ENCODE measurements at places on chromosomes 12 and 14.

DNA sequence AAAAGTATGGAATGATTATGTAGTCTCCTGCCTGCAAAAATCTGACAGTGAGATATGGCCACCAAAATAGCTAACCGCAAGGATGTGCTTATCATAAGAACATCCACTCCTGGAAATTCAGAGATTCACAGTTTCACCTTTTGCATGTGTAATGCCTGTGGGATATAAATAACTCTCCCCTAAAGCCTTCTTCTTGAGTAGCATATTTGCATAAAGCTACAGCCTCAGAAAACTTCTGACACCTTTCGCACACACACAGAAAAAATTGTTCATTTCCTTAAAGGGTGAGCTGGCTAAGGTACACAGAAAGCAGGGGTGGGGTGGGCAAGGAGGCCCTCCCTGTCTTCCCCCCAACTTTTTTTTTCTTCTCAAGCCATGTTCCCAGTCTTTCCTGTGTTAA is 3.1 kb upstream of the IGF1 start:
- DNase-seq, result no peak

- no peak for DNase-seq
These were observed 5.5 kb downstream of the KRT80 start for GRCh38 chr12:52186118-52186840.

DNA sequence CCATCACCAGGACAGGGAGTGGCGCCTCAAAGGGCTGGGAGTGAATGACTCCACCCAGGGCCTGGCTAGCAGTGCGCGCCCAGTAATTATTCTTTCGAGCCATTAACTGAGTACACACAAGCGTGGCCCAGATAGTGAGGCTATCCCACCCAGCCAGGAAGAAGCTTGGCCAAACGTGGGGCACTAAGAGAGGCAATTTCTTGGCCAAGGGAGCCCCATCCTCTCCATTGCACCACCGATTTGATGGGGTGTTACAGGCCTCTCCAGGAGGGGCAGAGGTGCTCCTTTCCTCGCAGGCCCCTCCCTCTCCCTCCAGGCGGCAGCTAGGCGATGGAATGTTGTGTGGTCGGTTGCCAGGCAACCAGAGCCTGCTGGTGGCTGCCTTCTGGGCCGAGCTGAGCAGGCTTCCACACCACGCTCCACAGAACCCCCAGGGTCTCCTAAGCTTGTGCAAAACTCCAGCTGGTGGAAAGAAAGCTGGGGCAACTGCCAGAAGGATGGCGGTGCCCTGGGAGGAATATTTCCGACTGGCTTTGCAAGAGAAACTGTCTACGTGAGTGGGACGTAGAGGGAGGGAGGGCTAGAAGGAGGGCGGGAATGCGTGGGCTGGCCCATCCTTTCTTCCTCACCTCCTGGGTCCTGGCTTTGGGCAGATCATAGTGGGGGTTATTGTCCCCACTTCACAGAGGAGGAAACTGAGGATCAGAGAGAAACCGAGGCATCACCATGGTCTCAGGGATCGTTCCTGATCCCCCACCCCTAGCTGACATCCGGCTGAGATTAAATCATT is at the start of gene CFAP73:
TSS of gene CFAP73 (plus strand) at position 364 of the 790 bp plus-strand sequence. CDS start at position 498, 134 bp downstream.
- DNase-seq, result no peak

GRCh38 chr12:56766535-56766934 is 3.4 kb downstream of the HSD17B6 start:
- DNase-seq, result no peak

DNA sequence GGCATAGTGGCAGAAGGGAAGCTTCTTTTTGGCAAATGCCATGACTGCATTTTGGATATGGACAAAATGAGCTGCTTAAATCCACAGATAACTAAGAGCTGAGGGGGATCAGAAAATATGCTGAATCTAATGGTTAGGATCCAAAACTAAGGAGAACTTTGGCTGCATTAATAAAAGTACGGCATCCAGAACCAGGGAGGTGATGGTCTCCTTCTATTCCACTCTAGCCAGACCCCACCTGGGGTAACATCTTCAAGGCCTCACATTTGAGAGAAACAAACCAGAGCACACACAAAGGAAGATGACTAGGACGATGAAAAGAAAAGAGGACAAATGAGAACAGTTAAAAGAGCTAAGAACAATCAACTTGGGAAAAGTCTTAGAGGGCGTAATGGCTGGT is 27.6 kb downstream of the NT5DC3 start:
- no peak for DNase-seq

- no peak for DNase-seq
These were observed 199.5 kb upstream of the SFSWAP start for GRCh38 chr12:131511391-131511802.

DNA sequence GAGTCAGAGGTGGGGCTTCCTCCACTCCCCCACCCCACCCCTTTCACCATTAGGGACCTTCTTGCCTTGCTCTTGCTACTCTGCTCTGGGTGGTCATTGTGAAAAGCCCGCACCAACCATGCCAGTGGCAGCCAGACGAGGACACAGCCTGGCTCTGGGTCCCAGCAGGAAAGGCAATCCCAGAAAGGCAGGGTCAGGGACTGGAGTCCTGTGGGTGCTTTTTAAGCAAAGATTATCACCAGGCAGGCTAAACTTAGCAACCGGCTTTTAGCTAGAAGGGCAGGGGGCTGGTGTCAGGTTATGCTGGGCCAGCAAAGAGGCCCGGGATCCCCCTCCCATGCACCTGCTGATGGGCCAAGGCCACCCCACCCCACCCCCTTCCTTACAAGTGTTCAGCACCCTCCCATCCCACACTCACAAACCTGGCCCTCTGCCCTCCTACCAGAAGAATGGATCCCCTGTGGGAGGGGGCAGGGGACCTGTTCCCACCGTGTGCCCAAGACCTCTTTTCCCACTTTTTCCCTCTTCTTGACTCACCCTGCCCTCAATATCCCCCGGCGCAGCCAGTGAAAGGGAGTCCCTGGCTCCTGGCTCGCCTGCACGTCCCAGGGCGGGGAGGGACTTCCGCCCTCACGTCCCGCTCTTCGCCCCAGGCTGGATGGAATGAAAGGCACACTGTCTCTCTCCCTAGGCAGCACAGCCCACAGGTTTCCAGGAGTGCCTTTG is 1.2 kb upstream of the GAPDH start:
- no peak for DNase-seq

DNA sequence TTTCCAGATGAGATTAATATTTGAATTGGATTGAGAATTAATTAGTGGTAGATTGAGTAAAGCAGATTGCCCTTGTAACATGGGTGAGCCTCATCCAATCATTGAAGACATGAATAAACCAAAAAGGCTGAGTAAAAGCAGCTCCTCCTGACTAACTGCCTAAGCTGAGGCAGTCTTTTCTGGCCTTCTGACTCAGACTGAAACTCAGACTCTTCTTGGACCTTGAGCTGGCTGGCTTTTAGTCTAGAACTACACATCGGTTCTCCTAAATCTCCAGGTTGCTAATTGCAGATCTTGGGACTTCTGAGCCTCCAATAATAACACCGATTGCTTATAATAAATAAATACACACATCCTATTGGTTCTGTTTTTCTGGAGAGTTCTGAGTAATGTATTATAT is 24.0 kb downstream of the FKBP11 start:
- no peak for DNase-seq

DNA sequence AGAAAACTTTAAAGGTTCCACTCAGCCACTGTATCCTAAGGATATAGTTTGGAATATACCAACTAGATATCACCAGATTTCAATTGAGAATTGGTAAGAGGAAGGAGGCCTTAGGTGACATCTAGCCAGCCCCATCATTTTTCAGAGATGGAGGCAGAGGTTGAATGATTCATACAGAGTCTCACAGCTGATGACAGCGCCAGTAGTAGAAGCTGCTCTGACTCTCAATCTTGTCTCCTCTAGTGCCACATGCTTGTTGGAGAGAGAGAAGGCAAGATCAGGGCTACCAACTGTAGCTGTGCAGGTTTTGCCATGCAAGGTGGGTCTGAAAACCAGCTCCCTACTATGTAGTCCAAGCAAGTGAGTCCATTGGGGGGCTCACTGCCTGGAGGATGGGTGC is 6.1 kb downstream of the FRMD6 start:
- DNase-seq, result no peak

DNA sequence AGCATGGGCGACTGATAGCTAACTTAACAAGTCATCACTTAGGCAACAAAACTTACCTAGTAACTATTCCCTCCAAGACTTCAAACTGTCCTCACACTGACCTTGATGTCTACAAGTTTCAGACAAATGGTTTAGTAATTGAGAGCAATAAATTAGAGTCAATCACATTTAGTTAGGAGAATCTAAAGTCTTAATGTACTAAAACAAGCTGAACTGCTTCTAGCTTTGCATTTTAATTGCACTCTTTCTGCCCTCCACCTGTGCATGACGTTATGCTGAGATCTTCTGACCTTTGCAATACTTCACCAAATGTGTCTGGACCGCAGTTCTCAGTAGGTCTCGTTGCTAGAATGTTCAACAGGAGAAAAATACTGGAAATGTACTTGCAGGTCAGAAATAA is 158.0 kb downstream of the PIK3C2G start:
- DNase-seq, result no peak

Data from naive thymus-derived CD8-positive, alpha-beta T cell (primary cell).